ENCODE measurements at places on chromosomes 13 and 19. TPM values are rescaled to one million over a fixed set of nuclear protein-coding genes. Genes with fewer than 3 reads are reported as not detected.

The CBARP gene
- total RNA-seq = 0.41 TPM

DNA sequence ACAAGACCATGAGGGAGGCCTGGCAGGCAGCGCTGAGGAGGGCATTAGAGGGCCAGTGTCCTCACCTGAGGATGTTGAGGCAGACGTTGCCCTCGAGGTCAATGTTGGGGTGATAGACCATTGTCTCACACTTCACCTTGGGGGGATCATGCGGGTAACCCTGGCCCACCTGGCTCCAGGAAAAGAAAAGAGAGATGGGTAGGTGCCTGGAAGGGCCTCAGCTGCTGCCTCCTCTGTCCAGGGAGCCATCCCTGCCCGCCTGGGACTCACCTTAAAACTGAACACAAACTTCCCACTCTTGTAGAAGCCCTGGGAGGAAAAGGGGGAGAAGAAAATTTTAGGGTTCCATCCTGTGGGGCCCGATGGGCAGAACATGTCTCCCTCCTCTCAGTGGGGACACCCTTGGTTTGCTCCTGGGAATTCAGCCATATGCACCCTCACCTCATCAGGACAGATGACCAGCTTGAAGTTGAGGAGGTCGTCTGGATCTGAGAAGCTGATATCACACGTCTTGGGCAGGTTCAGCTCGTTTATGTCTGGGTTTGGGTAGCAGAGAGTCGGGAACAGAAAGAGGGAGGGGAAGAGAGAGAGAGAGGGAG lies 1.7 kb downstream of the UBE2M start:
- H3K4me1 ChIP-seq = peaks cover 42% of the 10 kb centered on the region
- no peak for DNase-seq
- peak overlapping the region; percentile 66 for H3K4me3 ChIP-seq
- H3K36me3 ChIP-seq = peaks cover 41% of the 10 kb centered on the region
- H3K27me3 ChIP-seq = no peaks in the 10 kb centered on the region

DNA sequence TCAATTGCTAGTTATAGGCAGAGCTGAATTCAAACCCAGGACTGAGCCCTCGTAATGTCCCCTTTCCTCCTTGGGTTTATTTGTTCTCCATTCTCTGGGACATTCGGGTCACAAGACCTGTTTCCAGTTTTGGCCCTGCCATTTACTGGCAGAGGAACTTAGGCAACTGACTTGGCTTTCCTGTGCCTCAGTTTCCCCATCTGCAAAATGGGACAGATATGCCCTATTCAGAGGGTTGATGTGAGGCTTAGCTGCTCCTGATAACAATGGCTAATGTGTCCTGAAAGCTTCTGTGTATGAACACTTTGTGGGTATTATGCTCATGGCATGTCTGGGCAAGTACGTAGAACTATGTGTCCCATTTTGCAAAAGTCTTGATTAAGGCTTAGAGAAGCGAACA lies 996 bp downstream of the ZNF524 start:
- peaks cover 19% of the 10 kb centered on the region for H3K36me3 ChIP-seq
- H3K27me3 ChIP-seq = no peaks in the 10 kb centered on the region
- H3K27ac ChIP-seq = peak overlapping the region; percentile 98
- peak overlapping the region; percentile 83 for H3K4me3 ChIP-seq
- H3K4me1 ChIP-seq = peaks cover 30% of the 10 kb centered on the region

DNA sequence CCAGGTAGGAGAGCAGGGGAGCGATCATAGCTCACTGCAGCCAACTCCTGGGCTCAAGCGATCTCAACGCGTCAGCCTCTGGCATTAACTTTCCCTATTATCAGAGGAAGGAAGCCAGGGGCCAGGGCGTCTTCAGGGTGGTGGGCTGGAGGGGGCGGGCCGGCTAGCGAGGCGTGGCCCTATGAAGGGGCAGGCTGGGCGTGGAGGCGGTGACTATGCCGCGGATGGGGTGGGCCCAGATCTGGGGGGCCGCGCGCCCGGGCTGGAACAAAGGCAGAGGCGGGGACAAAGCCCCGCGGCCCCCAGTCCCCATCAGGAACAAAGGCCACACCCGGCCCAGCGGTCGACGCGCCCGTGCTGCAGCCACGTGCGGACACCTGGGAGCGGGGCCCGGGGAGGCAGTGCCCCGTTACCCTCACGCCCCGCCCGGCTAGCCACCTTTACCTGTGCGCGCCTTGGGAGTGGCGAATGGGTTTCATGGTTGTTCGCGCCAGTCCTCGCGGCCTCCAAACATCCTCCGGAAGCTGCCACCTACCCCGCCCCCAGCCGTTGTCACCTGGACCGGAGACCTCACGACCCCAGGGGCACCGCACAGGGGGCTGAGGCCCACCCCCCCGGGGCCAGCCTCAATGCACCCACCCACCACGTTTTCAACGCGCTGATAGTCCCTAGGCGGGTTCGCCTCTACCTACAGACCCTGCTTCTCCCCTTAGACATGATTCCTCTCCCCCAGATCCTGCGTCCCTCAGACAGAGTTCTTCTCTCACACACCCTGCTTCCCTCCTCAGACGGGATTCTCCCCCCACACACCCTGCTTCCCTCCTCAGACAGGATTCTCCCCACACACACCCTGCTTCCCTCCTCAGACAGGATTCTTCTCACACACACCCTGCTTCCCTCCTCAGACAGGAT lies 5.4 kb upstream of the TRIM28 start:
- peaks cover 17% of the 10 kb centered on the region for H3K4me1 ChIP-seq
- DNase-seq = peak; percentile 60
- no peaks in the 10 kb centered on the region for H3K36me3 ChIP-seq

GRCh38 chr13:30697177-30697953 lies 38.0 kb upstream of the ALOX5AP start:
- H3K4me3 ChIP-seq = no peak overlapping the region
- H3K27ac ChIP-seq = peak overlapping the region; percentile 13
- no peaks in the 10 kb centered on the region for H3K36me3 ChIP-seq
- no peak for DNase-seq

DNA sequence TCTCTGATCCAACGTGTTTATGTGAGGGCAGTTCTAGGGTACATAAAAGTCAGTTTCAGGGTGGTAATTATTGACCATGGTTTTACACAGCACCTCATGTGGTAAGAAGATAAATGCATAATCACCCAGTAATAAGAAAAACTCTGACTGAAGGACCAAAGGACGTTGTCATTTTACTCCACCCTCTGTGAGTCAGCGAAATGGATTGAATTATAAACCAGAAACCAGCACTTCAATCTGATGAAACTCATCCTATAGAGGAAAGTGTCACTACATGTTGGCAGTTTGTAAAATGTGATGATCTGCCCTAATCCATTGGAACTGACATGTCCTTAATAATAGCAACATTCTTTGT lies 406.8 kb downstream of the KLF5 start:
- no peaks in the 10 kb centered on the region for H3K27me3 ChIP-seq
- H3K4me3 ChIP-seq = no peak overlapping the region
- no peaks in the 10 kb centered on the region for H3K4me1 ChIP-seq
- no peak for DNase-seq
- H3K36me3 ChIP-seq = no peaks in the 10 kb centered on the region

DNA sequence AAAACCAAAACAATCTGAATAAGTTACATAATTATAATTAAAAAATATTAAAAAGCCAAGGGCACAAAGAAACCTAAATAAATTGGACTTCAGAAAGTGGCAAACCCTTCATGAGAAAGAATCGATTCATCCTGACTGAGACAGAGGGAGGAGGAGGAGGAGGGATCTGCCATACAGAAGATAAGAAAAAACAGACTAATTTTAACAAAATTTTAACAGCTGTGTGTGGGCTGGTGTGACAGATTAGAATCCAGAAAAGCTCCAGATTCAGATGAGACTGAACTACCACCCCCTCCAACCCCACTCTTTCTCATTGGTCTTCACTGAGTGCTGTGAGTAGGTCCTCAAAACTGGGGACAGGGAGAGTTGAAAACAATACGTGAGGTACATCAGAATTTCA lies 111.5 kb upstream of the HTR2A start:
- DNase-seq = no peak
- H3K4me3 ChIP-seq = no peak overlapping the region
- no peaks in the 10 kb centered on the region for H3K27me3 ChIP-seq
- H3K27ac ChIP-seq = no peak overlapping the region
- H3K4me1 ChIP-seq = no peaks in the 10 kb centered on the region

- DNase-seq = no peak
- no peak overlapping the region for H3K4me3 ChIP-seq
- no peak overlapping the region for H3K27ac ChIP-seq
- H3K27me3 ChIP-seq = no peaks in the 10 kb centered on the region
- H3K36me3 ChIP-seq = no peaks in the 10 kb centered on the region
These were observed 208.0 kb downstream of the LHFPL6 start for GRCh38 chr13:39394796-39395678.

Data from lower lobe of right lung (tissue), 2 donors.